Common myeloid progenitor, CD34-positive (primary cell): ENCODE measurements at places on chromosomes 5 and 9.

DNA sequence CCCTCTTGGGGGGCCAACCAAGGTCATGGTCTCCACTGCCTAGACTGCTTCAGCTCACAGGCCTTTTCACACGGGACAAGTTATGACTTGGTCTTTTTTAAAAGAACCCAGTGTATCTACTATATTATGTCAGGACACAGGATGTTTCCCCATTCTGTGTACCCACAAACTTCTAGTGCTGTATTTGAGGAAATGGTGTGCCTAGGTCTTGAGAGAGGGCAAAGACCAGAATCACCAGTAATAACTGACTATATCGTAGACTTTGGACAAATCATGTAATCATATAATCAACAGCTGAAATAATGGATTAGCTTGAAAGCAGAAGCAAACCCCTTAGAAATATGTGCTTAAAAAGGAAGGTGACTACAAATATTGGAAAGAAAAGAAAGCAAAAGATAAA, 133.3 kb downstream of the ARL15 start:
- DNase-seq: no peak

DNA sequence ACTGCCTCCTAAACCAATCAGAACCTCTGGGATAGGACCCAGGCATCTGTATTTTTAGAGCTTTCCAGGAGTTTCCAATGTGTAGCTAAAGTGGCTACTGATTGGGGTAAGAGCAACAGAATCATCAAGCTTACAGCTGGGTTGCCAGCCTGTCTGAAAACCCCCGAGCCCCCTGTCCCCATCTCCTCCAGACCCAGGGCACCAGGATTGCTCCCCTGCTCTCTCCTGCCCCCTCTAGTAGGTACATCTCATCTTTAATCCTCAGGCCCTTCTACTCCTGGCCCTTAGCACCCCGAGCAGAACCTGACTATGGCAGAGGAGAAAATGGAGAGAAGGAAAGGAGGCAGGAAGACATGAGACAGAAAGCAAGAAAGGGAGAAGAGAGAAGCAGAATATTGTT, 204.9 kb downstream of the GABBR2 start:
- no peak for DNase-seq

DNA sequence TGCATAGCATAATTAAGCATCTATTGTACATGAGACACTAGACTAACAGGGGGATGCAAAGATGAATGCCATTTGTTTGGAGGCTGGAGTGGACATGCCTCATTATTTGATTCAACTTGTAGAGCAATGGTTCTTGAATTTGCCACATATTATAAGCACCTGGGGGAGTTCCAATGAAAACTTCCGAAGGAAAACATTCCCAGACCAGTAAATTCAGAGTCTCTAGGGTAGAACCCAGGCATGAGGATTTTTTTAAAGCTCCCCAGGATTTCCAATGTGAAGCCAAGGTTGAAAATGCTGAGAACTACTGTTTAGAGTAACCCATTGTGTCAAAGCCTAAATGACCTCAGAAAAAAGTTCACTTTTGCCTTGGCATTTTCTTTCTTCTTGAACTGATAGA, 93.9 kb upstream of the ITGA1 start:
- DNase-seq: no peak

DNA sequence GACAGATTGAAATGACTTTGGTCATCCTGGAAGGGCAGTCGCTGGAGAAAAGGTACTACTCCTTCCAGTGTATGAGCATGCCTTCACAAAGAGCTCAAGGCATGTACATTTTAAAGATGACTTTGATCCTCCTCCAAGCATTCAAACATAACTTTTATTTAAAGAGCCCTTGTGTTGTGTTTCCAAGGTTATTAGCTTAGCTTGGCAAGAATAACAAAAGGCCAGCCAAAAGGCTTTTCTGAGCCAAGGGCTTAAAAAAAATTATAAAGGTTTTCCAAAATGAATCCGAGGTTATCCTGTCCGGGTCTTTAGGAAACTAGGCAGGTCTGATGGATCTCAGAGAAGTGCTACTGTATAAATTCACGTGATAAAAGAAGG, 71.0 kb upstream of the PLPP6 start:
- DNase-seq: no peak

DNA sequence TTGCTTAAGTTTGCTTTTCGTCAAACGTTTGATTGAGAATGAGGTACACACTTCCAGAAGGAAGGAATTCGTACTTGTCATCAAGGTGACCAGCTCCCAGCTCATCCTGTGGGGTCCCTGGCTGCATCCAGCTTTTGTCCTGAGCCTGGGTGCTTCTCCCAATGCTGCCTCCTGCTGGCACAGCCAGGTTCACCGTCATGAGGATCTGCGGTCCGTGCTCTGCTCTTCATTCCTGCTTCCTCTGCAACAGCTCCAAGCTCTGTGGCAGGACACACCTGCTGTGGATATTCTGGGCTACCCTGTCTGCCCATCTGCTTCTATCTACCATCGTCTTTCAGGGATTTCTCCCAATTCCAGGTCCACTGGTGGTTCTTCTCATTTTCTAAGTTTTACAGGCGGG, 13.3 kb upstream of the UBE2QL1 start:
- no peak for DNase-seq
